ENCODE measurements at places on chromosomes 4 and X. TPM values are rescaled to one million over a fixed set of nuclear protein-coding genes. Genes with fewer than 3 reads are reported as not detected.

MGAT4D gene
- not detected for total RNA-seq

CLDN22 gene
- total RNA-seq, result not detected

GRCh38 chrX:38061335-38061734 lies 55.0 kb downstream of the SYTL5 start:
- peak; percentile 1 for DNase-seq

- no peak for DNase-seq
Observed at GRCh38 chr4:78667764-78668163, 108.4 kb upstream of the BMP2K start.

DNA sequence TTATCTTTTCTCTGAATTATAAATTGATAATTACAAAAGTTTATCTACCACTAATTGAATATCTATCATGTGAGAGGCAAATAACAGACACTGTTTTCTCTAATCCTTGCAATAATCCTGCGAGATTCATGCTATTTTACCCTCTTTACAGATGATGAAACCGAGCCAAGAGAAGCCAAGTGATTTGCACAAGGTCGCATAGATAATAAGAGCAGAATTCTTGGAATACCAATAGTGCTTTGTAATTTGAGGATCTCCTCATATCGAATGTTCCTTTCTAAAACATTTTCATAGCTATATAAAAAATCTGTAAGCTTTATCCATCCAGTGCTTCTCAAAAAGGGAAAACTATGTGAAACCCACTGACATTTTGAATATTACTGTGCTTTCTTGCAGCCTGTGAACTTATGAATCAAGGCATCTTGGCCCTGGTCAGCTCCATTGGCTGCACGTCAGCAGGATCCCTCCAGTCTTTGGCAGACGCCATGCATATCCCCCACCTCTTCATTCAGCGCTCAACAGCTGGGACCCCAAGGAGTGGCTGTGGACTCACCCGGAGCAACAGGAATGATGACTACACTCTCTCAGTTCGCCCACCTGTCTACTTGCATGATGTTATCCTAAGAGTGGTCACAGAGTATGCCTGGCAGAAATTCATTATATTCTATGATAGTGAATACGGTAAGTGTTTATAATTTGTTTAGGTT lies 743.8 kb upstream of the ATOH1 start:
- peak; percentile 74 for DNase-seq

Data from GM23338 (cell line).